ENCODE measurements at places on chromosomes 7 and 10. TPM values are rescaled to one million over a fixed set of nuclear protein-coding genes. Genes with fewer than 3 reads are reported as not detected.

GRCh38 chr7:3066506-3066905 lies 22.8 kb upstream of the CARD11 start:
- no peak for DNase-seq

DNA sequence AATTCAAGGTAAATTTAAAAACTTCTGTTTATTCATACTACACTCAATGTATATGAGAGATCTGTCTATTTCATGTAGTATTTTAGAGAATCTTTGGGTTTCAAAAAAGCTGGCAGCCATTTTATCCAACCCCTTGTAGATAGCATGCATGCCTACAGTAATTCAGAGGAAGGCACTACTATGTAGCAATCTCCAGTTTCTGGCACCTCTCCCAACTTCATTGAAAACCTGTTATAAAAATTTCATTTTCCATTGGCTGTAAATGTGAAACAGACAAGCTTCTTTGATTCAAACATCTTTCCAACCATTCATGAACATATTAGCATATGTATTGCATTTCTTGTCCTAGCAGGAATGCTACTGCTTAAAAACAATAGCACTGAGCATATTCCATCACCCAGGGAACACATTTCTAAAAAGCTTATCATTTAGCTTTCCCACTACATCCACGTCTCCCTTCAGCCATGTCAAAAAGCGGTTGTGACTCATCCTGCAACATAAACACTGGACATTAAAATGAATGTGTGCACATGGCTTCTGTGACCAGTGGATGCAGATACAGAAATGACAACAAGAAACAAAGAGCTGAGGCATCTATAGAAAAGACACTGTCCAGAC lies 330.4 kb upstream of the AOAH start:
- DNase-seq = no peak

GRCh38 chr10:117609095-117609795 lies 66.7 kb downstream of the EMX2 start:
- peak; percentile 24 for DNase-seq

DNA sequence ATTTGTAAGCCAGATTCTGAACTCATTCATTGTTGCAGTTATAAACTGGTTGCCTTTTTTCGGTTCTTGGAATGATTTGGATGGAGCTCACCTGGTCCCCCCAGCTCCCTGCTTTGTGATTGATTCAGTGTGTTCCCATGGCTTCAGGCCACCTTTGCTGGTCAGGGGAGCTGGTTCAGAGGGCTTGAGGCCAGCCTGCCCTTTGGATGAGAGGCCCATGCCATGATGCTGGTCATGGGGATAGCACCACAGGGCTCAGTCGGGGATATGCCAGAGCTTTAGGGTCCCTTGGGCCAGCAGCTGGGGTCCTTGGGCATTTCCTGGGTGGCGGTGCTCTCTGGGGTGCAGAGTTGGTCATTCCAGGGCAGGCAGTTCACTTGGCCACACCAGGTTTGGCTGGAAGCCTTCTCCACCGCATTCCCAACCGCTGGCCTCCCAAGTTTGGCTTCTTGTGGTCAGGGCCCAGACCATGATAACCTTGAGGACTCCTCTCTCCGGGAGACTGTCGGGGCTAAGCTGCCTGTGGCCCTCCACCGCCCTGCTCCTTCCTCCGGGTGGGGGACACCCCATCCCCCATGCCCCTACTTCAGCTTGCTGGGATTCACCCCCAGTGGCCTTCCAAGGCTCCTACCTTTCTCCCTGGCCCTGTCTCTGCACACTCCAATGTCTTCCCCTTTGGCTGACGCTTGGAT lies 65.1 kb downstream of the MGMT start:
- no peak for DNase-seq

DNA sequence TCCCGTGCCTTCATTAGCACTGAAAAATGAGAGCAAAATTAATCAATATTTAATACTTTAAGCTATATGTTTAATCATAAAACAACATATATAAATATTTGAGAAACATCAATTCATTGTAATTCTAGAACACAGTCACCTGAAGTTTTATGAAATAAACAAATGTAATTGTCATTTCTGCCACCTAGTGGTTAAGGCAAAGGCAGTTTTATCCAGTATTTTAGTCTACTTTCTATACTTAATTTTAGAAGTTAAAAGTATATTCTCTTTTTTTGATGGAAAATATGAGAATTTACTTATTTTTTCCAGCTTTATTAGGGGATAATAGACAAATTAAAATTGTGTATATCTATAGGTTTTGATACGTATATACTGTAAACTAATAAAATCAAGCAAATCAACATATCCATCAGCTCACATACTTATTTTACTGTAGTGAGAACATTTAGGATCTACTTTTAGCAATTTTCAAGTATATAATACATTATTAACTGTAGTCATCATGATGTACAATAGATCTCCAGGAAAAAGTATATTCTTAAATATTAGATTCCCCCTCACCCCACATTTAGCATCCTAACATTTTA lies 16.9 kb downstream of the PCGF6 start:
- DNase-seq = no peak

The ACTR3C gene
- 4.3 TPM for total RNA-seq

All from heart right ventricle (tissue), 16 donors.